Jurkat, Clone E6-1 (cell line): ENCODE measurements at places on chromosomes 2 and 18.

GRCh38 chr2:38160516-38160915 lies 84.6 kb upstream of the CYP1B1 start:
- no peak for DNase-seq

GRCh38 chr2:170255137-170255536 lies 77.2 kb downstream of the MYO3B start:
- DNase-seq = no peak

DNA sequence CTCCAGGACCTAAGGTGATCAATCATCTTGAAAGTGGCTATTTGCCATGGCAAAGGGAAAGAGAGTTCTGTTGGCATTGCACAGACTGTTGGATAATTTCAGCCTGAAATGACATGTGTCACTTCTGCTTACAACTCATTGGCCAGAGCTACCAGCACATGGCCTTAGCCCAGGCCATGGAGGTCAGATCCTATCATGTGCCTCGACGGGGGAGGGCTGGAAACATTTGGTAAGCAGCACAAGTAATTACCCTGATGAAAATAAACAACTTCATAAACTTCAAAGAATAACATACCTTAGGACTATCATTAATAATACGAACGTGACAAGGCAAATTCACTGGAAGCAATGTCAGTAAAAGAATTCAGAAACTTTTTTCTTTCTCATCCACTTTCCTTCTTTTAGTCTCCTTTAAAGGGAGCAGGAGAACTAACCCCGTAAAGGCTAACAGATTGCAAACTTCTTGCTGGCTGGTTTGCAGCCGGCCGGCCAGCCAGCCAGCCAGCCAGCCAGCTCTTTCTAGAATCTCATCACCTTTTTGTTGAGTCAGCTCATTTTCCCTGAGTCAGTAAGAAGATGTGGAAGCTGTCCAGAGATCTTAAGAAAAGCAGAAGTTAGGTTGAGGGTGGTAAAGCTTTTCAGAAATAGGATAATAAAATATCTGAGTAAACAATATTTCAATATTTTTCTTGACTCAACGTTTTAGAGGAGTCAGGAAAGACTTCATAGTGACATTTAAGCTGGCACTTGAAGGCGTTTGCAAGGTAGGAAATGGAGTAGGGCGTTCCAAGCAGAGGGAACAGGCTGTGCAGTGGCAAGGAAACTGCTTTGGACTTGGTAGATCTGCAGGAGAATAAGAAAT lies 31.9 kb downstream of the CNRIP1 start:
- no peak for DNase-seq

GRCh38 chr2:26429779-26430578 lies 28.3 kb downstream of the DRC1 start:
- DNase-seq = no peak

GRCh38 chr2:163641986-163642385 lies 93.8 kb downstream of the FIGN start:
- DNase-seq = no peak

- no peak for DNase-seq
These were observed 24.5 kb upstream of the MMADHC start for GRCh38 chr2:149612122-149612521.

DNA sequence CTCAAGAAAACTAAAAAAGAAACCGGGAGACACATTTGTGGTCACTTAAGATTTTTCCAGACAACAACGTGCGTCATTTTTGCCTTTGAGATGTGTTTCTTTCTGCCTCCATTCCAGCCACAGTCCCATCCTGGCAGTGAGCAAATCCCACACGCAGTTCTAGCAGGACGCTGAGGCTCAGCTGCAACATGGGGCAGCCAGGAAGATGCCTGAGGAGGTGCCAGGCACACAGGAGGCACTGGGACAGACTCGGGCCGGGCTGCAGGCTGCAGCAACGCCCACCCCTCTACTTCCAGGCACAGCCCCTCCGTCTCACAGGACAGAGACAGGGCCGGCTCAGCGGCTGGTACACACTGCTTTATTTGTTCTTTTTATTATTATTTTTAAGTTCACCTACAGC lies 13.1 kb downstream of the KLF11 start:
- no peak for DNase-seq
